ENCODE measurements at places on chromosomes 11 and 22. TPM values are rescaled to one million over a fixed set of nuclear protein-coding genes. Genes with fewer than 3 reads are reported as not detected.

The GALNT18 gene
- 1.4 TPM for total RNA-seq

The DRG1 gene
- 82.5 TPM for total RNA-seq

The FGF19 gene
- total RNA-seq, result not detected

The MS4A3 gene
- total RNA-seq, result not detected

The PARVA gene
- 60.2 TPM for total RNA-seq

The MAPK1 gene
- 134 TPM for total RNA-seq

The CREB3L1 gene
- total RNA-seq, result 68.6 TPM

The C11orf87 gene
- not detected for total RNA-seq

The PEX26 gene
- total RNA-seq, result 24.1 TPM

The ZNF70 gene
- total RNA-seq, result 7.4 TPM

The OR4C46 gene
- total RNA-seq, result not detected

The CCDC188 gene
- total RNA-seq, result not detected

The OTOG gene
- total RNA-seq, result not detected

The PRSS23 gene
- 10.1 TPM for total RNA-seq

The SCN4B gene
- total RNA-seq, result not detected

The OSM gene
- not detected for total RNA-seq

The P2RY6 gene
- total RNA-seq, result 0.72 TPM

The GDPD4 gene
- total RNA-seq, result 0.44 TPM

The LRRC51 gene
- 3.7 TPM for total RNA-seq

The MMP27 gene
- not detected for total RNA-seq

The MS4A6E gene
- total RNA-seq, result not detected

The OR52A1 gene
- not detected for total RNA-seq

The RFPL1 gene
- not detected for total RNA-seq

The MMP10 gene
- 22.3 TPM for total RNA-seq

The OR2AT4 gene
- total RNA-seq, result not detected

The CST6 gene
- not detected for total RNA-seq

The FGF3 gene
- not detected for total RNA-seq

Measured in placental pericyte (primary cell).